ENCODE measurements at places on chromosomes 3 and 15. TPM values are rescaled to one million over a fixed set of nuclear protein-coding genes. Genes with fewer than 3 reads are reported as not detected.

- no peak for DNase-seq
- H3K27me3 ChIP-seq = no peaks in the 10 kb centered on the region
- no peaks in the 10 kb centered on the region for H3K4me1 ChIP-seq
- no peak overlapping the region for H3K27ac ChIP-seq
- H3K36me3 ChIP-seq = no peaks in the 10 kb centered on the region
- H3K4me3 ChIP-seq = no peak overlapping the region
These were observed 45.8 kb downstream of the PARP15 start for GRCh38 chr3:122623031-122623829.

- no peak overlapping the region for H3K4me3 ChIP-seq
- no peaks in the 10 kb centered on the region for H3K4me1 ChIP-seq
- DNase-seq = no peak
- H3K36me3 ChIP-seq = no peaks in the 10 kb centered on the region
These were observed 2.1 kb downstream of the TM6SF1 start for GRCh38 chr15:83109532-83109931.

GRCh38 chr15:87348746-87349145, 907.8 kb downstream of the NTRK3 start:
- no peak overlapping the region for H3K4me3 ChIP-seq
- peaks cover 12% of the 10 kb centered on the region for H3K4me1 ChIP-seq
- no peaks in the 10 kb centered on the region for H3K27me3 ChIP-seq
- peak; percentile 47 for DNase-seq
- no peak overlapping the region for H3K27ac ChIP-seq

The COL6A5 gene
- 0.02 TPM for total RNA-seq

The ATP13A4 gene
- total RNA-seq = 0.86 TPM

DNA sequence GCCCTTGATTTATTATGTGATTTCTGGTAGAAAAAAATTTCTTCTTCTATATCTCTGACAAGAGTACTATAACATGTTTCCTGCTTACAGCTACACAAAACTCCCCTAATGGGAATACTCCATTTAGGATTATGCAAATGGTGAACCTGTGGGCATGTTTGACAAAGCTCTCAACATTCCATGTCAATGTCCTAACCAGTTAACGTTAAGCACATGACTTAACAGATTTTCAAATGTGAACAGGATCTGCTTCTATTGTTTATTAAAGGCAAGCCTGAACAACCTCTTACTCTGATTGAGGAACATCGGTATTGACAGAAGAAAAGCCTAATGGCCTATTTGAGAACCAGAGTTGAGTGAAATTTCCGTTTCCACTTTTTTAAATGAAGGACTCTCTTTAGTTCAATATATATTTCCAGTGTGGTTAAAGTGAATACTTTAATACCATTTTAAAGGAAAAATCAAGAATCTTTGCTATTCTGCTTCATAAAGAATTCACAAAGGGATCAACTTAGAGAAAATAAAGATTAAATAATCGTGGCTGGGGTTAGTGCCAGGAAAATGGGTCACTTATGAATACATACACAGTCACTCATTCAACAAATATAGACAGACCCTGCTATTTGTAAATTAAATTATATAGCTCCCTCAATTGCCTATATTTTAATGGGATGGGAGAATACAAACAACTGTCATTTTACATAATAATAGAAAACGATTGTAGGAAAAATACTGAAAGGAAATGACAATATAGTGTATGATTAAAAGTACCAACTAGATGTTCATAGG, 300.3 kb upstream of the CBLB start:
- H3K4me3 ChIP-seq = no peak overlapping the region
- no peaks in the 10 kb centered on the region for H3K27me3 ChIP-seq
- no peaks in the 10 kb centered on the region for H3K4me1 ChIP-seq
- no peak overlapping the region for H3K27ac ChIP-seq

DNA sequence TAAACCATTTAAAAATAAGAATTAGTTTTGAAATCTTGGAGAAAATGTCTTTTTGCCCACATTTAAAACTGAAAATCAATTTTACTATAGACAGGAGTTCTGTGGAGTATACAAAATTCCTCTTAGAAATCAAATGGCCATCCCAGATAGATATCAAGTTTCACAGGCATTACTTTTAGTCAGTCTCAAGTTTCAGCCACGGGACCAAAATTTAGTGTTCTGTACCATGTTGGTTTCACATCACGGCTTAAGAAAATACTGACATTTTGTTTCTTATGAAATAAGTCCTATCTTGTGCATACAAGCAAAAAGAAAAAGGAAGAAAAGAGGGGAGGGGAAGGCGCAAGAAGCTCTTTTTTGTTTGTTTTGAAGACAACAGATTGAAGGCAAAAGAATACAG, 45.7 kb downstream of the EIF2AK4 start:
- no peak overlapping the region for H3K27ac ChIP-seq
- no peak overlapping the region for H3K4me3 ChIP-seq
- no peaks in the 10 kb centered on the region for H3K4me1 ChIP-seq
- no peaks in the 10 kb centered on the region for H3K27me3 ChIP-seq
- H3K36me3 ChIP-seq = peaks cover 29% of the 10 kb centered on the region
- no peak for DNase-seq

The NOX5 gene
- 0.05 TPM for total RNA-seq

DNA sequence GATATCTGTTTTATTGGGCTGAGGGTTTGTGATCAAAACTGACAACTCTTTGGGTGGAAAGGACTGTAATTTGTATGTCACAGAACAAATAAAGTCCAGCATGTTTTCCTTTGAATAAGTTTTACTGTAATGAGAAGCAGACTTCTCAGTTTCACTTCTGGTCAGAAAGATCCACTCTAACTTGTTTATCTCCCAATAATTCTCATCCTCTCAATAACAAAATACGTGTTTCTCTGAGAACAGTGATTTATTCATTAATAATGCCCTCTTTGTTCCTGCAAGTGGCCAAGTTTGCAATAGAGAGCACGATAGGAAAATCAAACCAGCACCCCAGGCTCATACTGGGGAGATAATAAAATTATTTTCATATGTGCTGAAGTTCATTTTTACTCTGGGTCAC, 190.6 kb downstream of the CNTN3 start:
- no peak overlapping the region for H3K27ac ChIP-seq
- H3K36me3 ChIP-seq = no peaks in the 10 kb centered on the region
- H3K4me1 ChIP-seq = no peaks in the 10 kb centered on the region
- no peak for DNase-seq

- H3K4me1 ChIP-seq = no peaks in the 10 kb centered on the region
- no peak overlapping the region for H3K27ac ChIP-seq
- H3K4me3 ChIP-seq = no peak overlapping the region
- no peaks in the 10 kb centered on the region for H3K27me3 ChIP-seq
These were observed 121.0 kb downstream of the PDZRN3 start for GRCh38 chr3:73503781-73504180.

- H3K4me3 ChIP-seq = no peak overlapping the region
- no peaks in the 10 kb centered on the region for H3K36me3 ChIP-seq
- H3K27ac ChIP-seq = no peak overlapping the region
- DNase-seq = no peak
- H3K4me1 ChIP-seq = no peaks in the 10 kb centered on the region
These were observed 818.2 kb upstream of the LMCD1 start for GRCh38 chr3:7683426-7683825.

- H3K27ac ChIP-seq = no peak overlapping the region
- DNase-seq = no peak
- H3K27me3 ChIP-seq = no peaks in the 10 kb centered on the region
- no peaks in the 10 kb centered on the region for H3K36me3 ChIP-seq
- H3K4me1 ChIP-seq = peaks cover 5% of the 10 kb centered on the region
These were observed 45.4 kb downstream of the TMEM45A start for GRCh38 chr3:100537646-100538338.

DNA sequence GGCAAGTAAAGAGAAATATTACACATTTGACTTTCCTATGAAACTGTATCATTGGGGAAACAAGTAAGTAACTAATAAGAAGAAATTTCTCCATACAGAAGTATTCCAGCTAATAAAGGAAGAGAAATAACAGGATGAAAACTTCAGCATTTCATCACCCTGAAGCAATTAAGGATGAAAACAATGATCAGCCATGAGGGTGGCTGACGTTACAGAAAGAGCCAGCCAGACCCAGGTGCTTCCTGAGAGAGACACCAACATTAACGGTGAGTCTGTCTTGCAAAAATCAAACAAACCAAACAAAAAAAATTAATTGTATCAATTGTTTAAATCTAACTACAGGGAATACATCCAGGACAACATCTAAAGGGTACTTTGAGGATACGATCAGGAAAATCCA, 190.0 kb downstream of the ARRDC4 start:
- H3K27me3 ChIP-seq = no peaks in the 10 kb centered on the region
- no peaks in the 10 kb centered on the region for H3K36me3 ChIP-seq
- DNase-seq = no peak
- H3K4me1 ChIP-seq = peaks cover 3% of the 10 kb centered on the region
- no peak overlapping the region for H3K4me3 ChIP-seq

DNA sequence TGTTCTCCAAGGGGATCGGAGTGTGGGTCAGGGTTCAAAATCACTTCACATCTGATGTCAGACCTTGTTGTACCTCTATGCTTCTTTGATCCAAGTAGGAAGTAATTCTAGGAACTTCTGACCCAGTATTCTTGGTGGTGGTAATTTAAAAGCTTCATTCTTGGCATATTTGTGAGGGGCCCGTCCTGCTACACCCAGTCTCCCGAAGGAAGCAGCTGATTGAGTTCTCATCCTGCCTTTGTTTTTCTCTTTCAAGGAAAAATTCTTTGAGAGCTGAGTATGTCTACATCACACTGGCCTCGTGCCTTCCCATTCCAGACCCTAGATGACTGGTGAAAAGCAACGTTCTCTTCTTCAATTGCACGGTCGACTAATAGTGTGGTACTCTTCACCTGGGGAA, 234.4 kb upstream of the TPRG1 start:
- H3K4me3 ChIP-seq = no peak overlapping the region
- no peak overlapping the region for H3K27ac ChIP-seq
- H3K4me1 ChIP-seq = no peaks in the 10 kb centered on the region
- DNase-seq = no peak
- no peaks in the 10 kb centered on the region for H3K27me3 ChIP-seq
- H3K36me3 ChIP-seq = no peaks in the 10 kb centered on the region

- H3K27me3 ChIP-seq = no peaks in the 10 kb centered on the region
- H3K4me1 ChIP-seq = no peaks in the 10 kb centered on the region
- H3K27ac ChIP-seq = no peak overlapping the region
- peak; percentile 89 for DNase-seq
- H3K4me3 ChIP-seq = no peak overlapping the region
These were observed 20.1 kb downstream of the TGM4 start for GRCh38 chr3:44894485-44894884.

The ACTC1 gene
- total RNA-seq = 42.5 TPM

The ZNF660 gene
- 19.9 TPM for total RNA-seq

DNA sequence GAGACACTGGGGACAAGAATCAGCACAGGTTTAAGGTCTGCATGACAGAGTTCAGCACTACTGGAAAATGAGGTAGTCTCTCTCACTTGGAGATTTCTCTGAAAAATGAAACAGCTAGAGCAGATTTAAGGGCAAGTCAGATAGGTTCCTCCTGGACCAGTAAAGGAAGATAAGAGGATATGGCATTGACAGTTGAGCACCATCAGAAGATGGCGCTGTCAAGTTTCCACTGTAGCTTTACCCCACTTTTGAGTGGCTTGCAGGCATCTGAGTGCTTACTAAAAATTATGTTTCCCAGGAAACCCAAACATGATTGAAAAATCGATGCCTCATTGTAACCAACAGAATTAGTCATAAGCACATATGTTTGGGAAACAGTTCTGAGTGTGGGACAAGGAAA, 407.2 kb upstream of the UBE2E2 start:
- no peaks in the 10 kb centered on the region for H3K36me3 ChIP-seq
- no peaks in the 10 kb centered on the region for H3K27me3 ChIP-seq
- H3K27ac ChIP-seq = no peak overlapping the region
- H3K4me3 ChIP-seq = no peak overlapping the region

The CCDC80 gene
- total RNA-seq = 32.1 TPM

DNA sequence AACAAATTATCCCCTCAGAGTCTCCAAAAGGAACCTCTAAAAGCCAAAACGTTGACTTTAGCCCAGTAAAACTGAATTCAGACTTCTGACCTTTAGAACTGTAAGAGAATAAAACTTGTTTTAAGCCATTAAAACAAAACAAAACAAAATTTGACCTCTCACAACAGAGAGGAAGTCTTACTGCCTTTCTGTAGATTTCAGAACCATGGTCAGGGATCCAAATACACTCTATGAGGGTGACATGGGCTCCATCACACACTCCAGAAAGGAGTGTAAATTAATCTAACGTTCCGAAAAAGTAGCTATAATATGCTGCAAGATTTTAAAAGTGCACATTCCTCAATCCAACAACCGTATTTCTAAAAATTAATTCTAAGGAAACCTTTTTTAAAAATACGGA, 19.2 kb upstream of the RPL14 start:
- no peaks in the 10 kb centered on the region for H3K27me3 ChIP-seq
- H3K36me3 ChIP-seq = no peaks in the 10 kb centered on the region
- H3K27ac ChIP-seq = no peak overlapping the region

DNA sequence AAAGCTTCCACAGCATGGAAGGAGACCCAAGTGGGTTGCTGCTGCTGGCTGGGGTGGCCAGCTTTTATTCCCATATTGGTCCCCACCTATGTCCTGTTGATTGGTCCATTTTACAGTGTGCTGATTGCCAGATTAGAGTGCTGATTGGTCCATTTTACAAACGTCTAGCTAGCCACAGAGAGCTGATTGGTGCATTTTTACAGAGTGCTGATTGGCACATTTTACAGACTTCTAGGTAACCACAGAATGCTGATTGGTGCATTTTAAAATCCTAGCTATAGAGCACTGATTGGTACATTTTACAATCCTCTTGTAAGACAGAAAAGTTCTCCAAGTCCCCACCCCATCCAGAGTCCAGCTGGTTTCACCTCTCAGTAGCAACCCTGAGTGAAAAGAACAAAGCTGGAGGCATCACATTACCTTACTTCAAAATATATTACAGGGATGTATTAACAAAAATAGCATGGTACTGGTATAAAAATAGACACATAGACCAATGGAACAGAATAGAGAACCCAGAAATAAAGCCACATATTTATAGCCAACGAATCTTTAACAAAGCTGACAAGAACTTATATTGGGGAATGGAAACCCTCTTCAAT, 7.5 kb upstream of the ACVR2B start:
- no peaks in the 10 kb centered on the region for H3K4me1 ChIP-seq
- H3K27me3 ChIP-seq = no peaks in the 10 kb centered on the region
- H3K36me3 ChIP-seq = no peaks in the 10 kb centered on the region
- no peak overlapping the region for H3K4me3 ChIP-seq
- no peak for DNase-seq

The P2RY13 gene
- not detected for total RNA-seq

The PTH1R gene
- 3.7 TPM for total RNA-seq

DNA sequence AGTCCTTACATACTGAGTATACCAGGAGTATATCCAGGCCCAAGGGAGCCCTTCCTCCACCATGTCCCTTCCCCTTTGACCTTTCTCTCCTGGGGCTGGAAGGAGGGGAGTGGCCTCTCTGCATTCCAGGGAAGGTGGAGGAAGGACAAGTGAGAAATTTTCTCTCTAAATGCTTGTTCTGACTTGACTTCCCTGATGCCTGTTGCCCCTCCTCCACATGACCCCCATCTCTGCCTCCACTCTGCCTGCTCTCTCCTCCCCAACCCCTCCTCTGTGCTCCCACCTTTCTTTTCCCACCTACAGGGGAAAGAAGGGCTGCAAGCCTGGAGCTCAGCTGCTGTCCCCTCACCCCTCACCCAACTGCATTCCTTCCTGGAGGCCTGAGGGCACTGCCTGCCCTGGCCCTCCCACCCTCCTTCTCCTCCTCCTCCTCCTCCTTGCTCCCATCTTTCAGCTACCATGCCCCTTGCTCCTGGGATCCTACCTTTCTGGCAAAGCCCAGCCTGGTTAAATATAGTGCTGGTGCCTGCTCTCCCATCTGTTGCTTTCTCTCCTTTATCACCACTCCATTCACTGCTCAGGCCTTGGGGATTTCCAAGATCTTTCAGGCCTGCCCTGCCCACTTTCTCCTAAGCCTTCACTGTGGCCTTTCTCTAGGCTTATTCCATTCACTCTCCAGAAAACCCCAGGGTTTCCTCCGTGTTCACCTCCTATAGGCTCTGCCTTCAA, 8.5 kb upstream of the DAG1 start:
- H3K4me1 ChIP-seq = peaks cover 37% of the 10 kb centered on the region
- H3K27ac ChIP-seq = peak overlapping the region; percentile 57
- H3K4me3 ChIP-seq = no peak overlapping the region
- DNase-seq = peak; percentile 89
